ENCODE measurements at places on chromosomes 12 and 14. TPM values are rescaled to one million over a fixed set of nuclear protein-coding genes. Genes with fewer than 3 reads are reported as not detected.

AQP2 gene
- total RNA-seq: not detected

PTPN6 gene
- 6.2 TPM for total RNA-seq

GRCh38 chr12:19925841-19926240, 442.5 kb upstream of the PDE3A start:
- H3K36me3 ChIP-seq: no peaks in the 10 kb centered on the region
- H3K4me3 ChIP-seq: no peak overlapping the region
- no peaks in the 10 kb centered on the region for H3K4me1 ChIP-seq
- no peak for DNase-seq
- H3K27me3 ChIP-seq: no peaks in the 10 kb centered on the region

YEATS4 gene
- total RNA-seq: 9.7 TPM

SYNDIG1L gene
- not detected for total RNA-seq

GRCh38 chr12:96225044-96225855, 31.1 kb downstream of the ELK3 start:
- no peak overlapping the region for H3K4me3 ChIP-seq
- no peaks in the 10 kb centered on the region for H3K27me3 ChIP-seq
- H3K4me1 ChIP-seq: peaks cover 34% of the 10 kb centered on the region
- H3K27ac ChIP-seq: no peak overlapping the region
- DNase-seq: peak; percentile 81

- H3K4me1 ChIP-seq: peaks cover 74% of the 10 kb centered on the region
- no peak for DNase-seq
- H3K27ac ChIP-seq: no peak overlapping the region
- H3K27me3 ChIP-seq: no peaks in the 10 kb centered on the region
- no peak overlapping the region for H3K4me3 ChIP-seq
Measured at GRCh38 chr14:52058341-52058740, 10.5 kb downstream of the NID2 start.

DNA sequence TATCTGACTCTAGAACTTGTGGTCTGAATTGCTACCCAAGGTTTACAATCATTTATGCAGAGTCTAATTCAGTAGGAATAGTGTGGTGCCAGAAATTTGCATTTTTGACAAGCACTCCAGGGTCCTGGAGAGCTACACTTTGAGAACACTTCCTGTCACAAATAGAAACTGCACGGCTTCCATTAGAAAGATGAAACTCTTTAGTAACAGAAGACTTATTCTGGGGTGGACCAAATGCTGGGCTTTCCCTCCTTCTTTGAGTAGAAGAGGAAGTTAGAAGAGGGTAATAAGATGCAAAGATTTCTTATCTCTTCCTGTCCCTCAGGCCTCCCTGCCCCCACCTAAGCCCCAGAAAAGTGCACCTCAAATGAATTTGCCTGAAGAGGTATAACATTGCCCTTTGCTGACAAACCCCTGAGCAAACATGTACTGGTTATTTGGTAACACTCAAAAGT, 28.4 kb downstream of the DGLUCY start:
- peaks cover 61% of the 10 kb centered on the region for H3K36me3 ChIP-seq
- no peak overlapping the region for H3K27ac ChIP-seq
- DNase-seq: no peak
- H3K27me3 ChIP-seq: no peaks in the 10 kb centered on the region
- H3K4me1 ChIP-seq: peaks cover 48% of the 10 kb centered on the region

KICS2 gene
- total RNA-seq: 4.8 TPM

All from heart right ventricle (tissue), 16 donors.